ENCODE measurements at places on chromosomes 3 and 15.

DNA sequence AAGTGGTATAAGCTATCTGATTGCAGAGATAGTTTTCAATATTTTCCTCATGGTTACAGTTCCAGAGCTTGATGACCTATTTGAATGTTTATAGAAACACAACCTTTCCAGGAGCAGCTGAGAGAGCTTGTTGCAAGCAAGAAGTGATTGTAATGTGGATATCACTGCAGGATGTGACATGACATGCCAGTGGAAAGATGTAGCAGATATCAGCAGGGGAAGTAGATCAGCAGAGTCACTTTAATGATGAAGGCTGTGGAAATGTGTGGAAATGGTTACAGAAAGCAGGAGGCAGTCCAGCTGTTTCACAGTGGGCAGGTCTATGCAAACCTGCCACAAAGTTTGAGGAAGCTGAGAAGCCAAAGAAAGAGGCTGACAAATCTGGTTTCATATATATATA, 21.0 kb downstream of the TMEM158 start:
- no peak for DNase-seq

- no peak for DNase-seq
These were observed 40.8 kb upstream of the ST3GAL6 start for GRCh38 chr3:98722389-98722788.

- DNase-seq = no peak
These were observed 2.8 kb downstream of the TMEM115 start for GRCh38 chr3:50356553-50356952.

DNA sequence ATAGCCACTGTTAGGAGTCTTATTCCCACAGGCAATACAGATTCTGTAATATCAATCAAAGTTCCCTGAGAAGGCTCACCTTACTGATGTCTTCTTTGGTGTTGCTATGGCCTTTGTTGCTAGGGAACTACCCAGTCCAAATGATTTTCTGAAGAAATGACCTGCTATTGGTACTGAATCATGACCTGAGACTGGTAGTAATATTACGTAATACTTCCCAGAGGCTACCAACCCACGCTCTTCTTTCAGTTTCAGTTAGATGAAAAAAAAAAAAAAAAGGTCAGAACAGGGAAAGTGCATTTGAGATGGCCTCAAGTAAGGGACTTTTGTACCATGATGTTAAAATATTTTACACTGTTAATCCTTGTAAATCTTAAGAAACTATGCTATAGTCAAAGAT, 1092.5 kb upstream of the EPHA6 start:
- no peak for DNase-seq

DNA sequence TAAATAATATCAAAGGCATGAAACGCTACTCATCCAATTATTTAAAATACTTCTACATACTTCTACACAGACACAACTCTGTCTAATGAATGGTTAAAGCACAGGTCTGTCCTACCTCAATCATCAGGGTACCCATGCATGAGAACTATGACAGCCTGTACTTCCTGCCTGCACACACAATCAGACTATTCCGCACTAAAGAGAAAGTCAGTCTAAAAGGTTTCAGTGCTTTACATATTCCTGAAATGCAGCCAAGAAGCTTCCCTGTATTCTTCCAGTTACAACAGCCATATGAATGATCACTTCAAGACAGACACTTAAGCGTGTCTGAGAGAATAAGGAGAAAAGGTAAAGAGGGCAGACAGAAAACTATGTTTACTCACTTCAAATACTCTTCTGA, 58.8 kb downstream of the TUBGCP4 start:
- no peak for DNase-seq

- DNase-seq = no peak
These were observed 2.7 kb upstream of the LIPH start for GRCh38 chr3:185555101-185555501.

GRCh38 chr3:72255191-72255590, 470.2 kb upstream of the PROK2 start:
- DNase-seq = no peak

- DNase-seq = no peak
These were observed 658.0 kb upstream of the GOLIM4 start for GRCh38 chr3:168753724-168754123.

All from stimulated activated CD4-positive, alpha-beta T cell treated with anti-CD3 and anti-CD28 coated beads, Interleukin-1b, Interleukin-23, amount 100 ng/mL, for 1 hour (primary cell).